Heart left ventricle (tissue), 16 donors: ENCODE measurements at places on chromosomes 4 and X. TPM values are rescaled to one million over a fixed set of nuclear protein-coding genes. Genes with fewer than 3 reads are reported as not detected.

- DNase-seq: no peak
Observed at GRCh38 chrX:134658002-134658759, at the start of gene PLAC1. Gene PLAC1 (minus strand): TSS chrX:134658471. CDS start chrX:134566682, 91,789 bp downstream.

SAP30 gene
- total RNA-seq: 20.9 TPM

DNA sequence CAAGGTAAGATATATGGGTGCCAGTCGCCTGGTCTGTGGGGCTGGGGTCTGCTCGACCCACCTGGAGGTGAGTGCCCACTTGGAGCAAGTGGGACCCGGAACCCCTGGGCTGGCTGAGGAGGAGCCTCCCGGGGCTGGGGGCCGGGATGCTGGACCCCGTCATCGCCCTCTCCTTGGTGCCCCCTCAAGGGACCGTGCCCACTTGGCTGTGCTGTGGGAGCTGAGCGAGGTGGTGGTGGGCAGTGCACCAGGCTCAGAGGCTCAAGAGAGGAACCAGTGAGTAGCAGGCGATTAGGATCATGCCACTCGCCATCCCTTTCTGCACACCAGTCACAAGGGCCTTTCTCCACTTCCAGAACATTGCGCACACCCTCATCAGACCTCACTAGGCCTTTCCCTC is 203.8 kb upstream of the PSAPL1 start:
- DNase-seq: no peak

LANCL3 gene
- 0.20 TPM for total RNA-seq

GRCh38 chr4:189773909-189774308 is 166.8 kb upstream of the FRG1 start:
- no peak for DNase-seq

DNA sequence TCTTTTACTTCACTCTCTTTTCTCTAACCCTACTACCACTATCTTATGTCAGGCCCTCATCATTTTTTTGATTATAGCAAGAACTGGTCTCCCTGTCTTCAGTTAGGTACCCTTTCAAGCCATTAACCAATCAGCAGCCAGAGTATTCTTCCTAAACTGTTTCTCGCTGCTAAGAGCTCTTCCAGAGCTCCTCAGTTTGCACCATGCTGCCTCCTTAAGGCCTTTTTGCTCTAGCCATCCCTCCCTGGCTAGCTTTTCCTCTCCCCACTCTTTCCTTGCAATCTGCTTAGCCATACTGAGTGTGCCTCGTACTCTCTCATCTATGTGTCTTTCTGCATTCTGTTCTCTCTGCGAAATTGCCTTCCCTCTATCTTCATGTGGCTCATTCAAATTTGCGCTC is 32.9 kb downstream of the KIF4A start:
- no peak for DNase-seq

ARR3 gene
- total RNA-seq: not detected

- no peak for DNase-seq
Observed at GRCh38 chr4:46909078-46909477, at the start of gene COX7B2. Gene COX7B2 (minus strand): TSS chr4:46909245. CDS start chr4:46735192, 174,053 bp downstream.

KCND1 gene
- 1.3 TPM for total RNA-seq

GRCh38 chrX:41116948-41117347 is 31.7 kb downstream of the USP9X start:
- no peak for DNase-seq

DNA sequence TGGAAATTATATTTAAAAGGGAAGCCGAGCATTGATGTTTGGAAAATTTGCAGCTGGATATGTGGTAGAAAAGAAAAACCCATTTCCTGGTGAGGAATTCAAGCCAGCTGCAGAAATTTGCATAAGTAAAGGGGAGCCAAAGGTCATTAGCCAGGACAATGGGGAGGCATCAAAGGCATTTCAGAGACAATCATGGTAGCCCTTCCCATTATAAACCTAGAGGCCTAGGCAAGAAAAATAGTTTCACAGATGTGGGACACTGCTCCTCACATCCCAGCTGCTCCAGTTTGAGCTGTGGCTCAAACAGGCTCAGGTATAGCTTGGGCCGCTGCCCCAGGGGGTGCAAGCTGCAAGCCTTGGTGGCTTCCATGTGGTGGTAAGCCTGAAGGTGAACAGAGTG is 35.8 kb downstream of the NAP1L3 start:
- no peak for DNase-seq

- DNase-seq: no peak
Observed at GRCh38 chr4:123248085-123248659, 148.4 kb upstream of the SPRY1 start.

DNA sequence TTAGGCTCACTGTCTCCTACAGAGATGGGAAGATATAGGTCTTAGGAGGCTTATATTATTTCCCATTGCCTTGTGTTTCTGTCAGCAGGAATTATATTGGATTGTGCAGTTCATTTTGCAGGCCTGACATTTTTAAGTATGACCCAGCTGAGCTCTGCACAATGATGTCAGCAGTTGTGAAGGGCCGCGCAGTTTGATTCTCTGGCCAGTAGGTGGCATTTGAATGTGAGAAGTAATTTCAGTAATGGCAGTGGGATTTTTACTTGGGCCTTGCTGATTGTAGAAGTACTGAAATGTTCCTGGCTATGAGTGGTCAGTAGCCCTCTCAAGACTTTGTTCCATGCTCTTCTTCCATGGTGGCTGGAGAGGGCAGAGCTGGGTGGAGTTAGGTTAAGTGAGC is 247.2 kb upstream of the MTMR8 start:
- DNase-seq: no peak

- no peak for DNase-seq
Observed at GRCh38 chr4:71396382-71396781, 57.6 kb downstream of the SLC4A4 start.

DNA sequence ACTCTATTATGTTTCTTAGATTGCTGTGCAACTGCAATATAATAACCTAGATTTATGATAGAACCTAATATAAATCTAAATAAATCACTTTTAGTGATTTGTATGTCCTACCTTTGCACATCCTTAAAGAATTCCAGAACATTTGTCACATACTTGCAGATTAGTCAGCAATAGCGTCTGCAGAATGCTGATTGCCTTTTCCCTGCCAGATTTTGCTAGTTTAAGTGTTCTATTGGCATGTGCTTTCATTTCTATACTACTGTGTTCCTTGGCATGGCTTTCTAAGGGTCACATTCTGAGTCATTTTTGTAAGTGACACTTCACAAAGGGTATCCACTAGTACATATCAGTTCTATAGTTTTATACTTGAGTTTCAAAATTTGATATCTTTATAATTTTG is 303.1 kb upstream of the GIMD1 start:
- DNase-seq: no peak

H2BW1 gene
- total RNA-seq: not detected

DNA sequence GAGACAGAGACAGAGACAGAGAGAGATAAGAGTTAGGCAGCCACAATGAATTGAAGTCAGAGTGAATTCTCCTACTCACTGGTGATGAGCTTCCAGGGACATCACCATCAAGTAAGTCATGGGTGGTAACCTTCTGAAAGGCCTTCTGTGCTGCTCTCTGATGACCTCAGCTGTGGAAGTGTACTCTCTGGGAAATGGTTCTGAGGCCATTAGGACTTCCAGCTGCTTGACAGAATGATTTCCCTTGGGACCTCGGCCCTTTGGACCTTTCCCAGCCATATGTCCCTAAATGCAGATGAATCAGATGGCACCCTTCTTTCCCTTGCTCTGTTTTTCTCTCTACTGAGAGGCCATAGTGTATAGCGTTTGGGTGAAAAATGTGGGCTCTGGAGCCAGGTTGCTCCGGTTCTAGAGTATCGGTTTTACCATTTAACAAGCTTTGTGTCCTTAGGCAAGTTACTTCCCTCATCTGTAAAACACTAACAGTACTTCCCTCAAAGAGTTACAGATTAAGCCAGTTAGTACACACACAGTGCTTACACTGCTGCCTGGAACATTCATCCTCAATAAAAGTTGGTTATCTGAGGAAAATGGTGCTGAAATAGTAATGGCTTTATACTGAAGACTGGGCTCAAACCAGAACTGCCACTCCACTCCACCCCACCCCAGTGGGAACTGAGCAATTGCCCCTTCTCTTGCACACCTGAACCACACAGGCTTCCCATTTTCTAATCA is 7.6 kb downstream of the SEPTIN11 start:
- DNase-seq: peak; percentile 57

DNA sequence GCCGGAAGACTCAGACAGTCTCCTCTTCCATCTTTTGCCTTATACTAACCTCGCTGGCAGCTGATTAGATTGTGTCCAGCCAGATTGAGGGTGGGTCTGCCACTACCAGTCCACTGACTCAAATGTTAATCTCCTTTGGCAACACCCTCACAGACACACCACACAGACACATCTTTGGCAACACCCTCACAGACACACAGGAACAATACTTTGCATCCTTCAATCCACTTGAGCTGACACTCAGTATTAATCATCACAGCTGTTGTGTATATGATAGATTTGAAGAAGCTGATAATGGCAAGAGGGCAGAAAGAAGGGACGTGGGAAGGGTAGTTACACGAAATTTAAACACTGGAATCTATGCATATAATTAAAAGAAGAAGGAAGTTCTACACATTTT is 139.5 kb downstream of the ANKRD50 start:
- DNase-seq: no peak

LNX1 gene
- 4.7 TPM for total RNA-seq

DNA sequence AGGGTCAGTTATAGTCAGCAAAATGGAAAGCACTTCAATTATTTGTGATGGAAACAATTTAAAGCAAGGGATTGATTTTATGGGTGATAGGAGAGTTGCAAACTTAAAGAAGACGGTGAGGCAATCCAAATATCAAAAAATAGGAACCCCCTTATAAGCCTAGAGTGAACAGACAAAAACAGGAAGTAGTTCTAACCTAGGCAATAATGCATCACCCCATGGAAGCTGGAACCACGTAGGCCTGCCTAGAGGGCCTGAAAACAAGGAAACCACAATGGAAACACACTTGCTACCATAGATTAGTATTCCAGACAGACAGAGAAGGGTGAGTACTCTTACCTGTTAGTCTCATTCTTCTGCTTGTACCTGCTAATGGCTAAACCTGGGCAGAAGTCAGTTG is 13.5 kb upstream of the GK2 start:
- no peak for DNase-seq

DNA sequence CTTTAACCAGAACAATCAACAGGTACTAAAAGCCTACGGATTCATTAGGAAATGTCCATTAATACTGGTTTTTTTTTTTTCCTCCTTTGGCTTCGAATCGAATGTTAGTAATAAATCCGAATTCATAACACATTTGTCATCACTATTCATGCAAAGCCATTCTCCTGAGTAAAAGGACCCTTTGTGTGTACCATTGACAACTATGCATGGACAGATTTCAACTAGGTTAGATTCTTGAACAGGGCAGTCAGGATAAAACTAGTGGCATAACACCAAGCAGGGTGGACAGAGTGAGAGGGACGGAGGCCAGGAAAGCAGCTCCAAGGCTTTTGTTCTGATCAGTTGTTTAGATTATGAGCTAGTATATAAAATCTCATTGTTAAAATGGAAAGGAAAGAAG is 1722.0 kb upstream of the TENM3 start:
- no peak for DNase-seq
